GM10248 (cell line): ENCODE measurements at places on chromosomes 3 and 15.

DNA sequence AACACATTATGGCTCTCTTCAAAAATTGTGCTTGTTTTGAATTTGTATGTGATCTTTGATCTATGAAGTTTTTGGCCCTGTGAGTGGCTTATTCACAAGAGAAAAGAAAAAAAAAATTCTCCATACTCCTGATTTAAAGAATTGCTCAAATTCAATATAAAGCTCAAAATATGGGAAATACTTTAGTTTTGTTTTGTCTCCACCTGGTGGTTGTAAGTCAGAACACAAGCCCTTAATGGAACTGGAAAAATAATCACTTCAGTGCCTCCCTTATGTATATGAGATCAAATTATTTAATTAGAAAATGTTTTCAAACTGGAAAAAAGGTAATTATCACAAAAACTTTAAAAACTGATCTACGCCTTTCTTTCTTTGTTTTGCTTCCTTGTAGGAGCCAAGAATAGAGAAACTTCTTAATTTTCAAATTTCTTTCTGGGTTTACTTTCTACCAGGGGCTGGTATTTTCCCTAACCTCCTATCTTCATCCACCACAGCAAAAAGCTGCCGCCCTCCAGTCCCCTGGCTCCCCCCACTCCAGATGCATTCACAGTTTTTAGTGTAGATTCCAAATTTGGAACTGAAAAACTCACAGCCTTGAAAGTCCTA, 50.6 kb downstream of the SERP1 start:
- peak; percentile 53 for DNase-seq

DNA sequence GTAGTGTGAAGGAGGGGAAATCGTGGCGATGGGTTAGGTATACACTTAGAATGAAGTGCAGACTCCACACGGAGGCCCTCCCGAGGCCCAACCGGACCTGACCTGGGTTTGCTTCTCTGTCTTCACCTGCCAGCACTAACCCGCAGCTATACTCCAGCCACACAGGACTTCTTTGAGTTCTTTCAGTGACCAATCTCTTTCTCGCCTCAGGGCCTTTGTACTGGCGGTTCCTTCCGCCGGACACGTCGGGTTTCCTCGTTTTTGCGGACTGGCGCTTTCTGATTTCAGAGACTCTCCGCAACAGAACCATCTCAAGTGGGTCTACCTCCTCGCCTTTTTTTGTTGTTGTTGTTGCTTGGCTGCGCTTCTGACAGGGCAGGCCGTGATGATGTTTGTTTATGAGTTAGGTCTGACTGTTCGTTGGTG, at the start of gene NEIL1:
TSS of gene NEIL1 (plus strand) at position 244 of the 426 bp plus-strand sequence. CDS start 1,867 bp downstream, outside the sequence.
- DNase-seq, result no peak

DNA sequence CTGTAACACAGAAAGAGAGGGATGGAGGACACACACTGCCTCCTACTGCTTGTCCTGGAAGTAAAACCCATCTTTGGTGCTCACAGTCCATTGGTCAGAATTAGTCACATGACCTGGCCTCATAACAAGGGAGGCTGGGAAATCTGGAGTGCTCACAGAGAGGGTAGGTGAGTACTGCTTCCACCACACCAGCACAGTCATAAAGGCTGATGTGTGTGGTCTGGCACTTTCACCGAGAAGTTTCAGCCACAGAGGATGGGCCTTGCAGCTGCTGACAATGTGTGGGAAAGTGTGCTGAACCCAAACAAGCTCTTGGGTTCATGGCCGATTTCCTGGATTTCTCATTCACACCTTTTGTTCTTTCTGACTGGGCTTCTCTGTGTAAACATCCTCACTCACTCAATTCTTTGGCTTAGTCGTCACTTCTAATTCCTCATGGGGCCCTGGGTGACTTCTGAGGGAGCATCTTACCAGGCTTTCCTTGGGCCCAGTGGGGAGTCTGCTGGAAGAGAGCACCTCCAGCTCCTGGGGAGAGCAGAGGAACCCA, 100.7 kb downstream of the ASB7 start:
- DNase-seq, result peak; percentile 71

DNA sequence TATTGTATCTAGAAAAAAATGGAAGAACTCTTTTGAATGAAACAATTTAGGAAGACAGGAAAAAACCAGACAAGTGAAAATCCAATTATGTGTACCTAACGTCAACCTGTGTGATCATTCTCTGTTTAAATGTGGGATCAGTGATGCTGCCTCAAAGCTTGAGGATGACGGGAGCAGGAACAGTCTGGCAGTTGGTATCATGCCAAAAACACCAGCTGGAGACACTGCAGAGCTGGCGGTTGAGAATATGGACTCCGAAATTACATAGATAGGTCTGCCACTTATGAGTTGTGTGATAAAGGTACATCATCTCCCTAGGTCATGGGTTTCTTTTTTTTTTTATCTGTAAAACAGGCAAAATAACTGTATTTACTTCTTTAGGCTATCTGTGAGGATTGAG, 480.5 kb downstream of the CNTN4 start:
- no peak for DNase-seq

DNA sequence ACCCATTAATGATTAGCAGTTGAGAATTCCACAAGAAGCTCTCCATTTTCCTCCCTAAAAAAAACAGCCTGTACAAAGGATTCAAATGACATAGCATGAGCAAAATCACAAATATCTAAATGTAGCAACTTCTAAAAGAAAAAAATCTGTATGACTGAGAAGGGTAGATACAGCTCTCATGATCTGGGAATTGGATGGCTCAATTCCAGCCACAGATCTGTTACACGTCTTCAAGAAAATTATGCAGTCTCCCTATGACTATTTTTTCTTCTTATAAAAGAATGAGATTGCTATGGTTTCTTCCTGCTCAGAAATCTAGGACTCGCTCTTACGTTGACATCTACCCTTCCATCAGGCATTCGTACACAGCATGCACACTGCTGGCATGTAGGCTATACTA, 71.5 kb downstream of the PLCH1 start:
- no peak for DNase-seq

- DNase-seq, result no peak
These were observed 92.5 kb upstream of the MBNL1 start for GRCh38 chr3:152176241-152176640.
